ENCODE measurements at places on chromosomes 6 and 20.

DNA sequence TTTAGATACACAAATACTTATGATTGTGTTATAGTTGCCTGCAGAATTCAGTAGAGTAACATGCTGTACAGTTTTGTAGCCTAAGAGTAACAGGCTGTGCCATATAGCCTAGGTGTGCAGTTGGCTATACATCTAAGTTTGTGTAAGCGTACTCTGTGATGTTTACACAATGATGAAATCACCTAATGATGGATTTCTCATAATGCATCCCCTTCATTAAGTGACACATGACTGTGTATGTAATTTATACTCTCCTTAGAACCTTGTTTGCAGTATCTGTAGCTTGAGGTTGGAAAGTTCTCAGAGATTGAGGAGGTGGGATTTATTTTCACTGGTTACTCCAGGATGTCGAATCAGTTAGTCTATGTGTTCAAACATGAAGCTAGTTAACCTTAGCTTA is 67.0 kb upstream of the TMEM30A start:
- no peak for DNase-seq

GRCh38 chr6:79832723-79833122 is 114.6 kb downstream of the ELOVL4 start:
- no peak for DNase-seq

- no peak for DNase-seq
These were observed 61.8 kb downstream of the MLIP start for GRCh38 chr6:54173089-54173488.

- no peak for DNase-seq
These were observed 203.5 kb downstream of the UTRN start for GRCh38 chr6:144488590-144488989.

All from stimulated activated CD8-positive, alpha-beta memory T cell treated with anti-CD3 and anti-CD28 coated beads, Interleukin-2, amount 100 ng/mL, for 1 hour (primary cell).